CMK (cell line): ENCODE measurements at places on chromosomes 3 and 15.

DNA sequence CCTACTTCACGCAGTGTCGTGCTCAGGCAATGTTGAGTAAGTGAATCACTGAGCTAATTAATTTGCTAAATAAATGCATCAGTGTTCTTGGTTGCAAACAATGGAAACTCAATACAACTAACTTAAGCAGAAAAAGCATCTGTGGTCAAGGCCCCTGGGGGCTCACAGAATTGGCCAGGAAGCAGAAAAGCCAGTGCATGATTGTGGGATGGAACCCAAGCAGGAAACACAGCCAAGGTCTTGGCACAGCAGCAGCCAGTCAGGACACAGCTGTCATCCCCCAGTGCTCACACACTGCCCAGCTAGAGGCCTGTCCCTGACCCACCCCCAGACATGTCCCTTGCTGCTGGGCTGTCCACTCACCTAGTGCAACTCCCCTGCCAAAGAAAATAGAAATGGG is 85.9 kb downstream of the AQP9 start:
- no peak for DNase-seq

DNA sequence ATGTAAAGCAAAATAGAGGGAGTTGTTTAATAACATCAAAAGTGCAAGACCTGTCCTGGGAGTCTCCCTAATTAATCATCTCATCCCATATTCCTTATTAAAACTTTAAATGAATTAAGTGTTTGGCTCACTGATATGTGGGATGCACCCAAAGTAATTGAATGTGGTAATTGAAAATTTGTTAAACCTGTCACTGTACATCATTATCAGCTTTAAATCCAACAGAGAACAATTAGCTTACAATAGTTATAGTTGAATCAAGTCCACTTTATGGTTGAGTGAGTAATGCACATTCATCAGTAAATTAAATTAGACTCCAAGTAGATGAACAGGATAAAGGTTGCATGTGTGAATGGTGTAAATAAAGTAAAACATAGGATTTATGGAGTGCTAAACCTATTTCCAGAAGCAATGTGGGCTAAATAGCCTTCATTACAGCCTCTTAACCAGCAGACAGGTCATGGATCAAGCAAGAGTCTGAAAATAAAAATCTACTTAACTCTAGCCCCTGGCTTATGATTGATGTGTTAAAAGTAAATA is 608.2 kb upstream of the CCDC54 start:
- DNase-seq: no peak

GRCh38 chr15:31280831-31281216 is 45.8 kb upstream of the KLF13 start:
- no peak for DNase-seq

- DNase-seq: no peak
These were observed at the start of gene CDV3 for GRCh38 chr3:133573629-133574194. TSS of gene CDV3 (plus strand) at chr3:133573686. CDS start at chr3:133574045, 359 bp downstream.

DNA sequence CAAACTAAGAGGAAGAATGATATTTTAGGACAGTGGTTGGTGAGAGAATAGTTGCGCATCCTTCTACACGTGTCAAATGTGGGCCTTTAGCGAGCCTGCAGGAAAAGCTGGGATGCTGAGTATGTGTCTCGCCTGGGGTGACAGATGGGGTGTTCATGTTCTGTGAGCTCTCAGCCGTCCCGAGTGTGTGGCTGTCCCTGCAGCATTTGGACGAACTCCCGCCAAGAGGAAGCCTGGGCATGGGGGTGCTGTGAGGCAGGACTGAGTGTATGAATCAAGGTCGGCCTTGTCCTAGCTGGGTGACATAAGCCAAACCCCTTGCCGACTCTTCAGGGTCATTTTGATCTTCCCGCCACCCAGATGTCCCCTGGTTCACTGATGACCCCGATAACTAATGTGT is 94.8 kb downstream of the CACNA1D start:
- no peak for DNase-seq

DNA sequence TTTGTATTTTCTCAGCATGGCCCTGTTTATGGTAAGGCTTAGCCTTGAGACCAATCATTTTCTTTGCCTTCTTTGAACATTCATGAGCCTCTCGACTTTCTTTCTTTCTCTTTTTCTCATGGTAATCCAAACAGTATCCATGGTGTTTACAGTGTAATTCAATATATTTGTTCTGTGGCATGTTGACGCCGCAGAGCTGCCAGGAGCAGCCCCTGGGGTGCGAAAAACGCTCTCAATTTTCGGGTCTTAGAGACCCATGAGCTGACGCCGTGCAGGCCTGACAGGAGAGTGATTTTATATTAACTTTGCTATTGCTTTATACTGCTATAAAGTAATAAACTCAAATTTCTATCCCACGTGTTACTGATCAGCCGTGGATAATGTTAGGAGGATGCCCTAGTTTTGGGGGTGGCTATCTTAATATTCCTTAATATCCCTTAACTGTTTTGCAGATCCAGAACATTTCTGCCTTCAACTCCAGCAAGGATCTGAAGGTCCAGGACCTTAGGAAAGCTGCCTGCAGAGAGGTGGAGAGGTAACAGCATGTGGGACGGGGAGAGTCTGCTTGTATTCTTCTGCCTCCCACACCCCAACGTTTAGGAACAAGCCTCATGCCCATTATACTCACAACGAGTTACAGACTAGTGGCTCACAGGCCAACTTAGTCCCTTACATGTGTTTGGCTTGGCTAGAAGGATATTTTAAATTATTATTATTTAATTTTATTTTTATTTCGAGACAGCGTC is 29.3 kb upstream of the MYO1E start:
- no peak for DNase-seq

- no peak for DNase-seq
These were observed 116.3 kb downstream of the TMCO5A start for GRCh38 chr15:38050529-38051448.

DNA sequence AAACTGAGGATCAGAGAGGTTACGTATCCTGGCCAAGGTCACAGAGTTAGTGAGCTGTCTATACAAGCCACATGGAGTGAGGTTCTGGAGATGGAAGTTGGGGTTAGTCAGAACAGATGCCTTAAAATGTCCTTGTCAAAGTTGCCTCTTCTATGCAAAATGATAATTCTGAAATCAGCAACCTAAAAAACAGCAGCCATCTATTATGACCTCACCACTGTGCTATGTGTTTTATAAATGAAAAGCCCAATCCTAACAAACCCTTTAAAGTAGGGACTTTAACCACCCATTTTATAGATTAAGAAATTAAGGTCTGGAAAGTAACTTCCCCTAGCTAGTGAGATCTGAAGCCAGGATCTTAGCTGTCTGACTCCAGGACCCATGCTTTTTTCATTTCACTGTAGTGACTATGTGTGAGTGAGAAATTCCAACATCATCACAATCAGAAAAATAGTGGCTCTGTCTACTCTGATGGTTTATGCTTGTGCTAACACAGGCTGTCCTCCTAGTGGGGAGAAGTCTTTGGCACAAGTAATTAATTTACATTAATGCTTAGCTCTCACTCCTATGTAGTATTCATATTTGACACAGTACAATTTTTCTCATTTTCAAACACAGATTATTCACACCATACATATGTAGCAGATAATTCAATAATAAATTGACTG is 143.6 kb downstream of the ANO10 start:
- DNase-seq: no peak

DNA sequence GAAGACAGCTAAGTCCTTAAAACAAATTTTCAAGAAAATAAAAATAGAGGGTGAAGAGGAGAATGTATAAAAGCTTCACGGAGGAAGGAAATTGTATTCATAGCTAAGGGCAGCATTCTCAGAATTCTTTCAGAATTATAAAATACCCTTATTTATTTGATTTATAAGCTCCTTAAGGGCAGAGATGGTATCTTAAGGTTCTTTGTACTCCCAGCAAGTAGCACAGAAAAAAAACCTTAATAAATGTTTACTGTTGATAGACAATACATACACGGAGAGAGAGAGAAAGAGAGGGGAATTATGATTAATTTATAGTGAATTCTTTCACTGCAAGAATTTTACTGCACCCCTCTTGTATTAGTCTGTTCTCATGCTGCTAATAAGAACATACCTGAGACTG is 375.6 kb upstream of the CCDC54 start:
- DNase-seq: no peak

DNA sequence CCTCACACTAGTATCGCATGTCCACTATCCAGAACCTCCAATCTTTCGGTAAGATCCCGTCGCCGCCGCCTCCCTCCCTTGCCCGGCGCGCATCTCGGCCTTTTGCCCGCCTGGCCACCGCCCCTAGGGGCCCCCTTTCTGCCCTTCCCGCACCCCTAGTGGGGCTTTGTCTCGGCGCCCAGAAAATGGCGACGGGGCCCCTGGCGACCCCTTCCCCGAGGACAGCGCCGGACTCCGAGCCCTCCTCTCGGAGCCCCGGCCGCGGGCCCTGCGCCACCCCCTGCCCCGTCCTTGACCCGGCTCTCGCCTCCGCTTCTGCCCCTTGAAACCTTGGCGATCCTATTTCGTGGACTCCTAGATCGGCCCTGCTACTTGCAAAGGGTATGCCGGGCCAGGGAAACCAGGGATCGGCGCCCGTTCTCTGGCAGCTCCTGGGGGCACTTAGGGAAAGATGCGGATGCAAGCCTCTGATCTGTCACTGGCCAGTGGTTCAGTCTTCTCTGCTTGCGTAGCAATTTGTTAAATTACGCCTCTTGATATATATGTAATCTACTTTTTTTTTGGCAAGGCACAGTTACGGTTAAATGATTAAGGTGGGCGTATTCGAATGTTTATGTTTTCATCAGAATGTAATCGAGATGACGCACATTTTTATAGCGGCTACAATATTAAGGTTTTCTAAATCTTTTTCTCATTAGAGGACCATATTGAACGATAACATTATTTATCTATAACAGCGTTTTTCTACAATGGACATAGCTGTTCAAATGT is 603 bp downstream of the EIF1B start:
- peak; percentile 52 for DNase-seq

- peak; percentile 89 for DNase-seq
These were observed 26.2 kb upstream of the CFAP161 start for GRCh38 chr15:81107889-81108288.

- no peak for DNase-seq
These were observed 175.5 kb downstream of the POLR2M start for GRCh38 chr15:57881972-57882371.

DNA sequence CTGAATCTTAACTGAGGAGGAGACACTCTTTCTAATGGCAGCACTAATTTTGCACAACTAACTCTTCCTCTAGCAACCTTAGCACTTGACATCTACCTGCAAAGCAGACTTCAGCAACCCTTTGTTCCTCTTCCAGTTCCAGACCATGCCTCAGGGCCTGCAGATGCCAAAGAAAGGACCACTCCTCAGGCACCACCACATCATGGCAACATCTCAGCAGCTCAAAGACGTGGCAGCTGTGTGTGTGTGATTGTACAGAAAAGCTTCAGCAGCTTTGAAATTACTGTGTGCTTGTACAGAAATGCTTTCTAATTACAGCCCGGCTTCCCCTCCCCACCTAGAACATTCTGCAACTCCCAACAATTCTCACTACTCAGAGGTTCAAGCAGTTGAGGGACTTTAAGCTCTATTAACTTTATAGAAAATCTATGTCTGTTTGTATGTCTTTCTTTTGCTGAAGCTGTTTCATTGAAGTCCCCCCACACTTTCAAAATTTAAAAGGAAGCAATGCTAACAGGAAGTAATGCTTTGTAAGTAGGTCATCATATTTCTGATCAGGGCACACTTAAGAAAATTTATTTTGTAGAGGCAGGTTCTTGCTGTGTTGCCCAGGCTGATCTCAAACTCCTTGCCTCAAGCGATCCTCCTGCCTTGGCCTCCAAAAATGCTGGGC is 115.2 kb downstream of the CD47 start:
- DNase-seq: no peak

- no peak for DNase-seq
These were observed 462.4 kb downstream of the RAP2B start for GRCh38 chr3:153624310-153625030.

- DNase-seq: no peak
These were observed 7.3 kb downstream of the TBC1D2B start for GRCh38 chr15:78070049-78070700.

- no peak for DNase-seq
These were observed 89.5 kb upstream of the CHD2 start for GRCh38 chr15:92810418-92811138.

DNA sequence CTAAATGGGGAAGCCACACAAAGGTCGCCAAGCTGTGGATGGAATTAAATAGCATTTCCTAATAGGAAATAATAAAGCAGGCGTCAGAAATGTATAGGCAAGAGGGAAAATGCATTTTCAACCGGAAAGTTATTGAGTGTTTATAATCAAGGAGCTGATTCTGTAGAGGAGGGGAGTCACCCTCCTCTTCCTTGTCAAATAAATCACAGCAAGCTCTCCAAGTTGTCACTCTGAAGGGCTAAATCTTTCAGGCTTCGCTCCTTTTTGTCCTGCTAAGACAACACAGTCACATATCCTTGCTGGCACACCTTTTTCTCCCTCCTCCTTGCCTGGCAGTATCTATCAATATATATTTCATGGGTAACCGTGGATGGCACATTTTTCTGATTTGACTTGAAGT is 338.4 kb downstream of the SATB1 start:
- no peak for DNase-seq

- DNase-seq: no peak
These were observed 32.8 kb downstream of the GRIP2 start for GRCh38 chr3:14507305-14507741.

GRCh38 chr3:126394179-126394976 is at the start of gene CFAP100:
TSS of gene CFAP100 (plus strand) at chr3:126394909. CDS start at chr3:126396001, 1,092 bp downstream.
- DNase-seq: no peak

DNA sequence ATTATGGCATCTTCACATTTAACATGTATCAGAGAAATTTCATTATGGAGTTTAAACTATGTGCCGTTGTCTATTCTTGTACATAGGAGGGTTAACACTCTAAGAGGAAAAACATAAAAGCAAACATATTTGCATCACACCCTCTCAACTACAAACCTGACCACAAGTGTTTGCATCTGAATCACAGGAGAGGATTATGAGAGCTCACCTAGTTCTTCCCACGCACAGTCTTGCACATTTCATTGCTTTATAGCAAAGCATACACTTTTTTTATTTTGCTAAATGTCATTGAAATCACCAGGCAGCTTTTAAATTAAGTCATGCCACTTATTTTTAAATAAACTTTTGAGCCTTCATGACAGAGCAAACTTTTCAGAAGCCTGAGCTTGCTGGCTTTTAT is 12.5 kb downstream of the TRAT1 start:
- DNase-seq: no peak

GRCh38 chr15:99168601-99169580 is 64.0 kb downstream of the SYNM start:
- DNase-seq: no peak

DNA sequence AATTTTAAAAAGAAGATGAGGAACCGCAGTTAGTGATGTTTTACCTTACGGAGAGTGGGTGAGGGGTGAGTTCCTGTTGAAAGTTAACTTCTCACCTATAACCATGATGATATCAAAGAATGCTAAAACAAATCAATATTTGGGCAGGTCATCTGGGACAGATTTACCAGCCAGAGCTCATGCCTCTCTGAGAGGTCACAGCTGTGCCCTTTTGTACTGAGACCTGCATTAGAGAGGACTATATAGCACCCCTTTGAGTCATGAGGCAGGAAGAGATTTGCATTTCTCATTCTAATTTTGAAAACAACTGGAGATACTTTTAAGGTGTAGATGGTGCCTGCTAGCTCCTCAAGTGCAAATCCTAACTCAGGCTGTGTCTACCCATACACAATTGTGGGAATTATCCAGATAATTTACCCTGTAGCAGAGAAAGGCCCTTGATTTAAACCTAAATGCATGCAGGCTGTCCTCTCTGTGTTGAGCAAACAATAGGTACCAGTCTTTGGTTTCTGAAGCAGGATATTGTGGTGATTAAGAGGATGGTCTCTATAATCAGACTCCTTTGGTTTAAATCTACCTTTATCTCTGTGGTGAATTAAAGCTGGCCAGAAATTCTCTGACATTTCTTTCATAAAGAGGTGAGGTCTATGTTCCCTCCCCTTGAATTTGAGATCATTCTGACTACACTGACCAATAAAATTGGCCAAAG is 5.8 kb upstream of the TM4SF4 start:
- DNase-seq: no peak
